ENCODE measurements at places on chromosomes 7 and 10.

GRCh38 chr10:50392966-50393718 is 141.8 kb upstream of the ASAH2 start:
- DNase-seq = no peak

DNA sequence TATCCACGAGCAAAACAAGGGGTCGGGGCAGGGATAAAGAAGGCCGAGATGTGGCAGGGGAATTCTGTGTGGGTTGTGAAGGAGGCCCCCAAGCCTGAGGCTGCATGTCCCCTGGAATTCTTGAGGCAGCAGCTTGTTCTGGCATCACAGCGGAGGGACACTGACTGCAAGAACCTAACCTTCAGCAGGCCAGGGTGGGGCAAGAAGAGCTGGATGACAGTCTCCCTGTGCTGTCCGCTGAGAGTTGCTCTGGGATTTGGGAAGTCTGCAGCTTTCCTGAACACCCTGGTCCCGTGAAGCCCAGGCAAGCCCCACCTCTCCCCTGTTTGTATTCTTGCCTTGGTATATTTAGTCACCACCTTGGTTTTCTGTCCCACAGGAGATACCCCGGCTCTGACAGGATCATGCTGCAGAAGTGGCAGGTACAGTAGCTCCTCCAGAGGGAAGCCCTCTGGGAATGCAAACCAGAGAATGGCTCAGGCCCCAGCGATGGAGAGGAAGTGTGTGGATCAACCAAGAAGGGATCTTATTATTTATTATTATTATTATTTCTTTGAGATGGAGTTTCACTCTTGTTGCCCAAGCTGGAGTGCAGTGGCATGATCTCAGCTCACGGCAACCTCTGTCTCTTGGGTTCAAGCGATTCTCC is 1.9 kb upstream of the LRRC18 start:
- no peak for DNase-seq

GRCh38 chr7:37212556-37212955 is 236.1 kb downstream of the ELMO1 start:
- DNase-seq = no peak

DNA sequence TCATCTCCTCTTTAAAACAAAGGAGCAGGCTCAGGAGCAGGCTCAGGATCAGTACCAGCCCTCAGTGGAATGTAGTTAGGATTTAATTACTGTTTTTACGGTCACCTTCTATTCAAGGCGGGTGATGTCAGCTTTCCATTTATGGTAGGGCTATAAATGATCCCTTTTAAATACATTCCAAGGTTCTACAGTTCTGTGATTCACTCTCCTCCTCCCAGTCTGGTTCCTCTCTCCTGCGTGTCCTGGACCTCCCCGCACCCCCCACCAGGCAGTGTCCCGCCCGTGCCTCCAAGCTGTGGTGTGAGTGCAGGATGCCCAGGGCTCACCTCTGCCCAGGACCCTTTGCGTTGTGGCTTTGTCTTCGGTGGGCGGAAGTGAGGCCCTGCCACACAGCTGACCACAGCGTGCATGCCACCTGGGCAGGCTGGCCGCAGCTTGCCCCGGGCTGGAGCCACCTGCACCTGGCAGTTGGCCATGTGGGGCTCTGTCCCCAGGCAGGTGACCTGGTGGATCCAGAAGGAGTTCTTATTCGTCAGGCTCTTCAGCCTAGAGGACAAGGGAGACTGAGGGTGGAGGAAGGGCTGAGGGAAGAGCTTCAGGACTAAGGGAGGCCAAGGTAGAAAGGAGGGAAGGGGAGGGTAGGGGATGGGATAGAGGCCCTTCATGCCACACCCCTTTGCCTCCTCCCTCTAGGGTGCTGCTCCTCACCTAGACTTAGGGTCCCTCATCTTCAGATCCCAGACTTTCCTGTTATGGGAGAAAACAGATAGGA is 9.1 kb downstream of the LOXL4 start:
- no peak for DNase-seq

DNA sequence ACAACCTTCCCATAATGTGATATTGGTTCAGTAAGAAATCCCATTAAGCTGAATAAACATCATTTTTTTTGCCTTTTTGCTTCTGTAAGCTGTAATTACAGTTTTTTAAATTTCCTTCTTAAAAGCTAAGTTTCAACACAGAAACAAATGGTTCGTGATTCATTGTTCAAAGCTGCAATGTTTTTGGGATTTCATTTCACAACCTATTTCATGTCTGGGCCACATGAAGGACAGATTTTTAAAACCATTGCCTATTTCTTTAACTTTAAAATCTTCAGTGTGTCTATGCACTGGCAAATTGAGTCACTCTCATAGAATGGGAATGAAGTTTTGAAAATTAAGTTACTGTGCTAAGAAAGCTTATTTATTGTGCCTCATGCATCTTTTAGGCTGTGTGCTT is 66.9 kb downstream of the TFPI2 start:
- DNase-seq = no peak

- DNase-seq = no peak
Measured at GRCh38 chr10:101011517-101012423, 12.2 kb downstream of the LZTS2 start.

DNA sequence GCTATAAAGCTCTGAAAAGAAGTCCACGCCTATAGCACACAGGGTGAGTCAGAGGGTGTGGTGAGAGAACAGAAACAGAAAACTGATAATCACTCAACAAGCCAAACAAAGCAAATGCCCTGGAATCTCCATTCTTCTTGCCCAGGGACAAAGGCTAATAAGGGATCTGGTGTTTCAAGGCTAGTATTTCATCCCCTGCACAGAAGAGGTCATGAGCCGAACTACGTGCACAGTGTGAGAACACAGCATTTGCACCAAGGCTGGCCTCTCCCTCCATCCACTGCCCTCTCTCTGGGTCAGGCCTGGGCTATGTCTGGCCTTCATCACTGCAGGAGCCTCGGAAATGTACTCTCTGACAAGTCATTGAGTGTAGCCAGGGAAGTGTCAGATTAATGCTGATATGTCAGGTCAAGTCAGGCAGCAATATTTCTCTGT is 42.7 kb downstream of the PRR15 start:
- DNase-seq = no peak

DNA sequence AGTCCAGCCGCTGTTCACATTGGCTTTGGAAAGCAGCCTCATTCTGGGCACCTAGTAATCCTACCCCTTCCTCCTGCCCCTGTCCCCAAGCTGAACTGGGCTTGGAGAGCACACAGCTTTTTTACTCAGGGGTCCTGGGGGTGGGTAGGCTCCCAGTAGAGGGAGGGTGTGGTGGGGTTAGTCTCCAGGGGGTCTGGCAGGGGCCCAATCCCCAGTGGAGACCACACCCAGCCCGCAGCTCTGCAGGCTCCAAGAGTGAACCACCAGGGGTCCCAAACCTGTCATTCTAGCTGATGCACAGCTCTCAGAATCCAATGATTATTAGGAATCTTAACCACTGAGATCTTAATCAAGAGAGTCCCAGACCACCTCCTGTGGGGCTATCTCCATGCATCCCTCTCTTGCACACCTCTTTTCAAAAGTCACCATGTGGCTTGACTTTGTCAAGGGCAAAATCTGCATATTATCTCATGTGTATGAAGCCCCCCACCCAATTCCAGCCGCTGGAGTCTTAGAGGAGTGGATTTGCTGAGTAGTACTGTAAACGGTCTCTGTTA is 2.7 kb downstream of the HOXA11 start:
- DNase-seq = no peak

DNA sequence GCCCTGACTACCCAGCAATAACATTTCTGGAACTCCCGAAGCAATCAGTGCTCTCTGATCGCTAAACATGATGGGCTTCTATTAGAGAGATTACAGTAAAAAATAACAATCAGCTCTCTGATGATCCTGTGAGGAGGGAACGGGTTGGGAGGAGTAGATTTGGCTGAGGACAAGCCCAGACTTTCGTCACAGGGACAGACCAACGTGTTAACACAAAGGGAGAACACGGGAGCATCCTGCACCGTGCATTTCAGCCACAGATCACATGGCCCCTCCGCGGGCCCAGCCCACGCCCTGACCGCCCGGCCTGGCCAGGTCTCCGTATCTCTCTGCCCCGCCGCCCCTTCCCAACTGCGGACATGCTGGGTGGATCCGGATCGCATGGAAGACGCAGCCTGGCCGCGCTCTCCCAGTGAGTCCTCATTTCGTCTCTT is 95.0 kb upstream of the AGBL3 start:
- DNase-seq = no peak

GRCh38 chr7:39616138-39616537 is 7.2 kb upstream of the RALA start:
- DNase-seq = no peak

DNA sequence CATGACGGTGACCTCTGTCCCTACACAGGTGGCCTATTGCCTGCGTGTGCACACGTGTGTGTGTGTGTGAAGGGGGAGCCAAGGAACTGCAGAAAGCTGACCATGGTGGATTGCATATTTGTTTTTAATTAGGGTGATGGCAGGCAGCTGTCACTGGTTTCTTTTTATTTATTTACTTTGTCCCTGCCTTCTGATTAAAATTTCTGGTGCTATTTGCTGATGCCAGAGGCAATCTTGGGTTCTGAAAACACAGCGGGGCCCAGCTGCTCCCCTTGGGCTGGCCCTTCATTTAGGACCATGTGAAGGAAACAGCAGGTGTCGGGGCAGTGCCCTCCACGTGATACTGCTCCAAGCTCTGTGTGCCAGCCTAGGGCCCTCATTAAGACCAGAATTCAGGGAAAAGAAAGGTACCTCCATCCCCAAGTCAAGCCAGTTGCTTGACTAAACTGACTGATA is 71.3 kb upstream of the PODXL start:
- DNase-seq = no peak

- DNase-seq = no peak
Measured at GRCh38 chr10:100496567-100496966, 23.1 kb downstream of the SEC31B start.

DNA sequence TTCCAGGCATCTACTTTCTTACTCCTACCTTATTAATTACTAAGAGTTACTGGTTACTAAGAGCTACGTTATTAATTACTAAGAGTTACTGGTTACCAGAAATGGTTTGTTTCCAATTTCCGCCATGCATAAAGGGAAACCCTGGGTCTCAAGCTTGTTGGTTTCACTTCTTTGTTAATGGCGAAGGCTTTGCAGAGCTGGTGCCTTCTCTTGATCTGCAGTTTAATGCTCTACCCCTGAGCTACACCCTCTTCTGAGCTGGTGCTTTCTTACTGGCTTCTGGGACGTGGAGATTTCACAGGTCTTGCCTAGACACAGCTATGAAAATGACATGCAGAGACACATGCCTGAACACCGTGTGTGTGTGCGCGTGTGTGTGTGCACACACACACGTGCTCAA is 560 bp downstream of the CPA4 start:
- no peak for DNase-seq
